ENCODE measurements at places on chromosomes 4 and X.

DNA sequence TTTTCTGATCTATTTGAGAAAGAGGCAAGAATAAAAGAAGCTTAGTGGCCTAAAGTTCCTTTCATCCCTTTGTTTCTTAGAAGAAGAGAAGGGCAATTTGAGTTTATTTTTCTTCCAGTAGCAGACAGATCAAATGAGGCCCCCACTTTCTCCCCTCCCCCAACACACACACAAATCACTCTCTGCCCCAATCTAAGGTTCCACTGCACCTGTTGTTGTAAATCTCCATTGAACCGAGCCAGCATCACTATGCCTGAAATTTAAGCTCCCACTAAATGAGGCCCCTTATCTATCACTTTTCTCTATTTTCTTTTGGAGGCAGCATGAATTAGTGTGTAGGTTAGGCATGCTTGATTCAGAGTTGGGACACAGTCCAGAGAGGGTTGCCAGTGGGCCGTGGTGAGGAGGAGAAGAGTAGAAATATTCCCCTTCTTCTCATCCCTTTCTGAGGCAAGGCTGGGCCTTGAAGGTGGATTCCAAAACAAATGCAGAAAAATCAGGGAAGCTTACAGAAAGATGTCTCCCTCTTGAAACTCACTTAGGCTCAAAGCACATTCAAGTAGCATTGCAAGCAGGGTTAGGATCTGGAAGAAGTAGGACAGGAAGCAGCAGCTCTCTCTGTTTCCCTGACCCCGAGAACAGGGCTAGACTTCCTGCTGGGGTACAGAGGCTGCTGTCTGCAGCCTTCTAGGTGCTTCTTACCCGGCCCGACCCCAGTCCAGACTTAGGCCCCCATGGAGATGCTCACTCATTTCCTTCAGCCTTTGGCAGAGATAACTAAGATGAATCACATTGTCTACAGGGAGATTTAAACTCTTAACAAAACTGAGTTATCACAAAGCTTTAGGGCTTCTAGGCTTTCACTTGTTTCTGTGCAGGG, 70.7 kb downstream of the RASL11B start:
- DNase-seq, result no peak

DNA sequence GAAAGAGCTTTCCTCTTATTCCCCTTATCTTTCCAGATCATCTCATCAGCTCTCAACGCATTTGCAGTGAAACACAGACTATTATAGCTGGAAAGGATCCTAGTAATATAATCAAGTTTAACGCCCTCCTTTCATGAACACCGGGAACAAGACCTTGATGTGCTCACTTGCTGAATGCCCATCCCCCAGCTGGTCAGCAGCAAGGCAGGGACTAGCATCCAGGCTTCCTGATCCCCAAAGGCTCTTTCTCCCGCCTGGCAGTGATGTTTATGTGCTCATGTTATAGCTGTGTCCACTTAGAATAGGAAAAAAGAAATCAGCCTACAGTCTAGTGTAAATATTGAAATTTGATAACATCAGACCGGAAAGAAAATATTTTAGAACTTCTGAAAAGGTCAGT, 24.6 kb downstream of the GPC4 start:
- DNase-seq, result no peak

DNA sequence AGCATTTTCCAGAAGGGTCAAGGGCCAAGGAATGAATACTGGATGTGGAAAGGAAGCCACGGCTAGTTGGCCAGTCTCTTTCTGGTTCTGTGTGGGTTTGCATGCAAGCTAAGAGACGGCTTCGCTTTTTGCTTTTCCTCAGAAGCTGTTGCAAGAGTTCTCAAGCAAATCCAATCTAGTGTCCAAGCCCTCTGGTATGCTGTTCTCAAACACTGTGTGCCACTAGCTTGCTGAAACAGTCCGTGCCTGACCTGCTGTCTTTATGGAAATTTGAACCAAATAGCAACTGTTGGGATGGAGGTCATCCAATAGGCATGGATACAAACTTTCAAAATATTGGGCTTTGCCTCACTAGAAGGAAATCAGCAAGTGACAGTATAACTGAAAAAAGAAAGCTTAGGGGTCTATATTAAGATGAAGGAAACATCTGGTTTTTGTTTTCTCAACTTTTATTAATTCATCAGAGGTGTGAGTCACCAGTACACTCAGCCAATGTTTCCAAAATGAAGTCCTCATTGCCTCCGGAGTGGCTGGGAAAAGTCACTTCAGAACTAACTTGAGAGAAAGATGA, 70.5 kb downstream of the SLC9A6 start:
- no peak for DNase-seq

DNA sequence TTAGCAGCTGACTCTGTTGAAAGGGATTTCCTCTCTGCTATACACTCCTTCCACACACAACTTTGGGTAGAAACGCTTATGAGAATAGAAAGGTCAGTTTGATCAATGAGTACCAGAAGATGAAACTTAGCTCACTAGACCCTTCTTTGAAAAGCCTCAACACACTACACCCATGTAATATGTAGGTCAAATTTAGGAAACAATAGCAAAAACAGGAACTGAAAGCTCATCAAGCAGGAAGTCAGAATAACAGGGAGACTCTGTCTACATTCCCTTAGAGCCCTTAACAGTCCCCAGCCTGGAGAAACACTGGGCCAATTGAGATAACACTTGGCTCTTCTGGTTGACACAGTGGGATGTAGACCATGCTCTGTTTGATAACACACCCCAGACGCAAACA, 30.7 kb downstream of the SRPX2 start:
- DNase-seq, result no peak

DNA sequence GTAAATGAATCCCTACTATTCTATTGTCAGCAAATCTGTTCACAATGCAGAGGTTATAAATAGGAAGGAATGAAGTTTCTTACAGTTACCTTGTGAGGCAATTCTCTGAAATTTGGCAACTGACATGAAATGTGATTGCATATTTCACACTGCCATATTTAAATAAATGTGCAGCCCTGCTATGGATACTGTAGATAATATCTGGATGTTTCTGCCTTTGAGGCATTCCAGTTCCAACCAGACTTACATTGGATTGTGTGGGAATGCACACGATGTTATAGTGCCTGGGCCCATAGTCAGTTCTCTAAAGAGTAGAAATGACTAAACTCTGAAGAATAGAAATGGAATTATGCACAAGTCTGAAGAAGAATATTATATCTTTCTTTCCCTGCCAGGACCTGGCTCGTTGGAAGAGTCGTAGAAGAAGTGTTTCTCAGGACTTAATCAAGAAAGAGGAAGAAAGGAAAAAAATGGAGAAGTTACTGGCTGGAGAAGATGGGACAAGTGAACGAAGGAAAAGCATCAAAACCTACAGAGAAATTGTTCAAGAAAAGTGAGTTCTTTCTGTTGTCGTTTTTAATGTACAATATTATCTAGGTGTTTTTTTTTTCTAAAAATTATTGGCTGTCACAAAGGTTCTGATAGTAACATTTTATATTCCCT, 102.7 kb downstream of the PHOX2B start:
- DNase-seq, result no peak

DNA sequence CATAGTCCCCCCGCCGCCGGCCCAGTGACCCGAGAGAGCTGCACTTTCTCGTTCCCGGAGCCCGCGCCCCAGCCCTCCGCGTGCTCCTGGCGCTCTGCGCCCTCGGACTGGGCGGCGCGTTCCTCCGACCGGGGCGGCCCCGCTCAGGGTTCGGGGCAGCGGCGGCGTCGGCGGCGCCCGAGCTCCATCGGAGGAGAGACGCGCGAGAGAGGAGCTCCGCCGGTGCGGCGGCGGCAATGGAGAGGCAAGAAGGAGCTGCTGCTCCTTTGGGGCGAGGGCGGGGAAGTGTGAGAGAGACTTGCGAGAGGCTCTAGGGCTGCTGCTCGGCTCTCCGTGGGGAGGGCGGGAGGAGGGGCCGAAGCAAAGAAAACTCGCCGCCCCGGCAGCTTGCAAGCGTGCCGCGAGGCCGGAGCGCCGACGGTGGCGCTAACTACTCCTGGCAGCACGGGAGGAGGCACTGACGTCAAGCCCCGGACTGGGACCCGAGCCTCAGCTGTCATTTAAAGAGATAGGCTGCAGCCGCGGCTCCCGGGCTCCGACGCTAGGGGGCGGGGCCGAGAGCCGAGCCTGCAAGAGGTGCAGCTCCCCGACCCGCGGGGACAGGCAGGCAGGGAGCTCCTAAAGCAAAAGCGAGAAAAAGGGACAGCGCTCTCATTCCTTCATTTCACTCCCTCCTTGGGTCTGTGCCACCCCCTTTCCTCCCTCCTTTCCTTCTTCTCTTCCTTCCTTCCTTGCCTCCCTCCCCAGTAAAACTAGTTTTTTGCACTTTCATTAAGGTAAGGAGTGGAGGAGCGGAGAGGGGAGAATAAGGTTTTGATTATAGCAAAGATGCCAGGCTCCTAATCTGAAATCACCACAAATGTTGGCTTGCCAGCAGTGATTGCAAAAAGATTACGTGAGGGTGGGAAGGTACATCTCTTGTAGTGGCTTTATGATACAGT, at the start of gene KCTD8:
Gene KCTD8 (minus strand): TSS at position 289 of the 941 bp plus-strand sequence.
- DNase-seq, result no peak

- no peak for DNase-seq
Observed at GRCh38 chrX:3584415-3584996, 128.9 kb downstream of the PRKX start.

- DNase-seq, result no peak
Observed at GRCh38 chrX:23732704-23733103, 10.4 kb downstream of the ACOT9 start.

- no peak for DNase-seq
Observed at GRCh38 chrX:39158801-39159657, 357.8 kb downstream of the MID1IP1 start.

DNA sequence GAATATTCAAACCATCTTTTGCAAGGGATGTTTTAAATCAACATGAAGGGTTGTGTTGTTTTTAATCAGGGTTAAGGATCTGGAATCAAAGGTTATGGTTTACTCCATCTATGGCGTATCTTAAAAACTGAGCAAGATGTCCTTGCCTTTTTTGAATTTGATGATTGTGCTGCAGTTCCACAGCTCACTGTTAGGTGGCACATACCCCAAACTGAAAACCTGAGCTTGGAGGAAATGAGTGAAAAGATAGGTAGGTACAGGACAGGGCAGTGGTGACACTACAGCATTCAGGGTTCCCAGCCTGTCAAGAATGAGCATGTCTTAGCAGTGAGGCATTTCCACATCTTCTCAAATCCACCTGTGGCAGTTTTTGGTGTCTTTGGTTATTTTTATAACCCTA, 13.1 kb upstream of the EOLA1 start:
- DNase-seq, result no peak

- no peak for DNase-seq
Observed at GRCh38 chr4:112167794-112168193, 22.5 kb downstream of the FAM241A start.

DNA sequence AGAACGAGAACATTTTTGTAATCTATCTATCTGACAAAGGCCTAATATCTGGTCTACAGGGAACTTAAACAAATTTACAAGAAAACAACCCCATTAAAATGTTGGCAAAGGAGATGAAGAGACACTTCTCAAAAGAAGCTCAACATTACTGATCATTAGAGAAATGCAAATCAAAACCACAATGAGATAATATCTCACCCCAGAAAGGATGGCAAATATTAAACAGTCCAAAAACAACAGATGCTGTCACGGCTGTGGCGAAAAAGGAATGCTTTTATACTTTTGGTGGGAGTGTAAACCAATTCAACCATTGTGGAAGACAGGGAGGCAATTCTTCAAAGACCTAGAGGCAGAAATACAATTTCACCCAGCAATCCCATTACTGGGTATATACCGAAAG, 2284.8 kb downstream of the ARAP2 start:
- no peak for DNase-seq

- DNase-seq, result peak; percentile 61
Observed at GRCh38 chr4:158768555-158769174, at the start of gene FNIP2. Gene FNIP2 (plus strand): TSS chr4:158769026. CDS start chr4:158769213, 187 bp downstream.

- DNase-seq, result no peak
Observed at GRCh38 chr4:186010821-186011220, 58.1 kb upstream of the TLR3 start.

DNA sequence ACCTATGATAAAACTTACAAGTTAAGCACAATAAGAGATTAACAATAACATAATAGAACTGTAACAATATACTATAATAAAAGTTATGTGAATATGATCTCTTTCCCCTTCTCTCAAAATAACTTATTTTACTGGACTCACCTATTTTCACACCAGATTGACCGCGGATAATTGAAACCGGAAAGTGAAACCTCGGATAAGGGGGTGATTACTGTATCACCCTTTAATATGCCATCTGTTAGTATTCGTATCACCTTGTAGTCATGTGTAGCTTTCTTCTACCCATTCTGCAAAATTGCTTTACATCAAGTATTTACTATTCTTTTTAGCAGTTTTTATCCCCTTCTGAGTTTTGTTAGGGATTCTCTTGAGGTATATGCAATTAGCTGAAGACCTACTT, 1.8 kb downstream of the SPCS3 start:
- DNase-seq, result no peak

GRCh38 chrX:134537179-134537955, 77.4 kb downstream of the HPRT1 start:
- no peak for DNase-seq

GRCh38 chr4:7978907-7979651, 39.4 kb upstream of the AFAP1 start:
- DNase-seq, result no peak
